NCI-H1930 (cell line): ENCODE measurements at places on chromosomes 4 and X.

GRCh38 chr4:53477636-53478035 lies 100.2 kb downstream of the FIP1L1 start:
- no peak for DNase-seq

DNA sequence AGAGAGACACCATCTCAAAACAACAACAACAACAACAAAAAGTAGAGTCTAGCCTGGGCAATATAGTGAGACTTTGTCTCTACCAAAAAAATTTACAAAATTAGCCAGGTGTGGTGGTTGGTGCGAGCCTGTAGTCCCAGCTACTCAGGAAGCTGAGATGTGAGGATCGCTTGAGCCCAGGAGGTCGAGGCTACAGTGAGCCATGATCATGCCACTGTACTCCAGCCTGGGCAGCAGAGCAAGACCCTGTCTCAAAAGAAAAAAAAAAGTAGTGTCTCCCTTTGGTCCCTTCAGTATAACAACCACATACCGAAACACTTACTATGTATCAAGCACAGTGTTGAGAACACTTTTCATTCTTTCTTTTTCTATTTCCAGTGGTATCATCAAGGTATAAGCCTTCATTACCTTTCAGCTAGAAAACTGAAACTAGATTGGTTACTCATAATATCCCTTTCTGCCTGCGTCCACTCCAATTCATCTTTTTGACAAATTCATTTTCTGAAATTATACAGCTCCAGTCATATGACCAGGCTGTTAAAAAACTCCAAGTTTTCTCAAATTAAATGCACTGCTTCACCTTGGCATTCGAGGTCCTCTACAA lies 54.1 kb downstream of the RPS6KA3 start:
- no peak for DNase-seq

DNA sequence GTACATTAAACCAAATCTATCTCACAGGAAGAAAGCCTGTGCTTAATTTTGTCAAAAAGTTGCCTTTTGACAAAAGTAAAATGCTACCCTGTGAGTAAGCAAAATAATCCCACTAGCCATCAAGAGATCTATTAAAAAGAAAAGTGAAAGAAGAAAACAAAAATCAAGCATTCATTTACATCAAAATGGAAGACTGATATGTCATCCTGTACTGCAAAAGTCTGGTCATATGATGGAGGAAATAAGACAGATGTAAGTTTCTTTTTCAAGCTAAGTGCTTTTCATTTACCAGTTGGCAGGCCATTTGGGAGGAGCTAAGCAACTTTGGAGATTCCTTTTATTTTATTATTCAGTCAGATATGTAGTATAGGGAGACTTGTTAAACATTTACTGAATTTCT lies 387.4 kb downstream of the SPOCK3 start:
- DNase-seq = no peak

DNA sequence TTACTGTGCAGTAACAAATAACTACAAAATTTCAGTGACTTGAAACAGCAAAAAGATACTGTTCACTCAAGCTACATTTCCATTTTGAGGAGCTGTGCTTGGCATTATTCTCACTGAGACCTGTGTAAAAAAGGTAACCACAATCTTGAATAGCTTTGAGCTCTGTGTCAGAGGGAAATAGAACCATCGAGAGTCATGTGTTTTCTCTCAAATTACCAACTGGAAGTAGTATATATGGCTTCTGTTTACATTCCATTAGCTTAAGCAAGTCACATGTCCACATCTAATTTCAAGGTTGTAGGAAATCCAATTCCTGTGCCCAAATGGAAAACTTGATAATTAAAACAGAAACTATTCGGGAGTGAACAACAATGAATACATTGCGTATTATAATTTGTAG lies 82.9 kb upstream of the BANK1 start:
- DNase-seq = no peak

GRCh38 chr4:4859799-4860599 lies 534 bp downstream of the MSX1 start:
- no peak for DNase-seq

DNA sequence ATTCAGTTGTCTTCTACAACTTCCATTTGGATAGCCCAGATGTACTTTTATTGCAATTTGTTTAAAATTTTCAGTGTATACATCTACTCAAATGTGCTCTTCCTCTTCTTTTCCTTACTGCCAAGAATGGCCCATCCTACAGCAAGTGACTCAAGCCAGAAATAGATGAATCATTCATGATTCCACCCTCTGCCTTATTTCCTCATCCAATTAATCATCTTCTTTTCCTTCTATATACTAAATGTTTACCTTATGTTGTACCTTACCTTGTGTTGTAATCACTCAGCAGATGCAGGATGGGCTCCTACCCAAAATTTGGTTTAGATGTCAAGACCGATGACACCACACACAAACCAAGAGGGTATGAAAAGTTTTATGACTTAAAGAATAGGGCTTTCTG lies 437.8 kb downstream of the GRXCR1 start:
- no peak for DNase-seq

- DNase-seq = no peak
Measured at GRCh38 chr4:88409789-88410188, 31.1 kb downstream of the HERC6 start.

DNA sequence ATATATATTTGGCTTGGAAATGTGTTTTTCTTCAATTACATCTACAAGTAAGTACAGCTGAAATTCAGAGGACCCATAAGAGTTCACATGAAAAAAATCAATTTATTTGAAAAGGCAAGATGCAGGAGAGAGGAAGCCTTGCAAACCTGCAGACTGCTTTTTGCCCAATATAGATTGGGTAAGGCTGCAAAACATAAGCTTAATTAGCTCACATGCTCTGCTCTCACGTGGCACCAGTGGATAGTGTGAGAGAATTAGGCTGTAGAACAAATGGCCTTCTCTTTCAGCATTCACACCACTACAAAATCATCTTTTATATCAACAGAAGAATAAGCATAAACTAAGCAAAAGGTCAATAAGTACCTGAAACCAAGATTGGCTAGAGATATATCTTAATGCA lies 26.1 kb downstream of the NUDT6 start:
- no peak for DNase-seq

GRCh38 chr4:54668014-54668611 lies 10.4 kb downstream of the KIT start:
- no peak for DNase-seq

- DNase-seq = no peak
Measured at GRCh38 chrX:97594646-97595224, 711.0 kb downstream of the RPA4 start.

DNA sequence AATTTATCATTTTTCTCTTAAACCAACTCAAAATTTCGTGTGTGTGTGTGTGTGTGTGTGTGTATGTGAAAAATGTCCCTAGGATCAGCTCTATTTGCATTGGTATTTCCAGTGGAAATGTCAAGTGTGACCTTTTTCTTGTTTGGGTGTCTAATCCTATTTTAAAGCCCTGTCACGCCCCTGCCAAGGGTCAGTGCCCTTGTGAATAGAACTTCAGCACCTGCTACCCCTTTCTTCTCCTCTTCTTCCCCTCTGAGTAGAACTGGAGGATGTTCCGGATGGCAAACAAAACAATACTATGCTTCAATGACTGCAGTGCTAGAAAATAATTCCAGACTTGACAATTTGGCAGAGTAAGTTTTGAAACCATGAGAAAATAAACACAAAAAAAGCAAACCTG lies 67.3 kb downstream of the SPRY1 start:
- DNase-seq = no peak

DNA sequence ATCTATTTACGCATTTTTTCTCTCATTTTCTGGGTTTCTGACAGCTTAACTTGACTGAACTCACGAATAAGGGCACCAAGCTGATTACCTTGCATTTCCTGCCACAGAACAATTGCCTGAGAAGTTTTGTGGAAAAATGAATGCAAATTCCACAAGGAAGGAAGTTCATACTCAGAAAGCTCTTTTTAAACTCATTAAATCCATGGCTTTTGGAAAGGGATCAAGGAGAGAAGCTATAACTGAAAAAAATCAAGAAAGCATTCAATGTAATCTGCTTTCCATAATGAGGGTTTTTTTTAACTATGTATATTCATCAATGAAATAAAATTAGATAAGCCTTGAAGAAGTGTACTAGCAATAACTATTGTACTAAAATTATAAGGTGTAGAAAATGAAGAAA lies 252.5 kb downstream of the GPM6A start:
- no peak for DNase-seq

GRCh38 chr4:10288830-10289537 lies 168.2 kb downstream of the ZNF518B start:
- no peak for DNase-seq

GRCh38 chrX:102835504-102836146 lies 101.4 kb upstream of the RAB40AL start:
- no peak for DNase-seq

GRCh38 chrX:30881797-30882196 lies 7.3 kb downstream of the TAB3 start:
- no peak for DNase-seq

DNA sequence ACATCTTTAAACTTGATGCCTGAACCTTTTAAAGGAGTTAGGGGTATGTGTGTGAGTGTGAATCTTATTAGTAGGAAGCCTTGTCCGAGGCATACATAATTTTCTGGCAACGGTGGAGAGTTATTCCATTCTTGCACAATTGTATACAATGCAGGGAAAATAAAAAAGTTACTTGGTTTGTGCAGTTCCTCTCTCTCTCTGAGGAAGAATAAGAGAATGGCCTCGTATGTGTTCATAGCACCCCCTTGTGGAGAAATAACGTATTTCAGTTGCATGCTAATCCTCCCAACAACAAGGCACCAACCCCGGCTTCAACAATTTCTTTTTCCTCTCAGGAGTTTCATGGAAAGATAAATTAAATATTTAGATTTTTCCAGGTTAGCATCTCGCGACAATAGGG lies 33.7 kb upstream of the FGF13 start:
- DNase-seq = peak; percentile 7

- DNase-seq = no peak
Measured at GRCh38 chrX:77065896-77066295, 381.3 kb upstream of the FGF16 start.

- no peak for DNase-seq
Measured at GRCh38 chr4:3098346-3098745, 23.9 kb downstream of the HTT start.

DNA sequence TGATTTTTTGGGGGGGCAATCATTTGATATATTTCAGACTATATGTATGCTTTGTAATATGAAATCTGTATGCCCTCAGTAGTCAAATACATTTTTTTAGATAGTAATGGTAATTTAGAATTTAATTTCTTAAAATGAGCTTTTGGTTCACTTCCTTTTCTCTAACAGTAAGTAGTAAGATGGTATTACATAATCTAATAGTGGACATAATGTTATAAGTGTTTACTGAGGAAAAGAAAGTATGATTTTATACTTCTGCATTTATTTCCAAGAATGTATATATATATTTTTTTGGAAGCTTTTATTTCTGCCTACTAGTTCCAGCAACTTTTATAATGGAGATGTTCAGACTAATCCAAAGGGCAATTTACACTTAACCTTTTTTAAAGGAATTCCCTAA lies 1450.7 kb upstream of the TENM3 start:
- no peak for DNase-seq

GRCh38 chr4:1864076-1865008 lies 6.9 kb upstream of the NSD2 start:
- no peak for DNase-seq

- no peak for DNase-seq
Measured at GRCh38 chr4:52628543-52628942, 30.6 kb downstream of the USP46 start.

GRCh38 chrX:123590842-123591486 lies 141.9 kb downstream of the THOC2 start:
- no peak for DNase-seq

DNA sequence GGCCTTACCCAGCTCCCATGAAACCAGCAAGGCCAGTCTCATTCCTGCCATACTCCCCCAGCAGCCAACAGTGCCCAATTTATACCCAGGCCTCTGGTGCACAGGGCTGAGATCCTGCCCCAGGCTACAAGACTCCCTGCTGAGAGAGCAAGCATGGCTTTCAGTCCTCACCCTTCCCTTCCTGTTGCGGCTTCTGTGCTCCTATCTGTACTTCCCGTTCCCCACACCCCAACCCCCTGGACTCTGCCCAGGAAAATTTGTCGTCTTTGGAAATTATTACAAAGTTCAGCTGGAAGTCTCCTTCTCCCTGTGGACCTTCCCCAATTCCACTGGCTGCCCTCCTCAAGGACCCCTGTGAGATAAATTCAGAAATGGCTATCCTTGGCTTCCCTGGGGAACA lies 84.1 kb upstream of the GK2 start:
- DNase-seq = no peak

DNA sequence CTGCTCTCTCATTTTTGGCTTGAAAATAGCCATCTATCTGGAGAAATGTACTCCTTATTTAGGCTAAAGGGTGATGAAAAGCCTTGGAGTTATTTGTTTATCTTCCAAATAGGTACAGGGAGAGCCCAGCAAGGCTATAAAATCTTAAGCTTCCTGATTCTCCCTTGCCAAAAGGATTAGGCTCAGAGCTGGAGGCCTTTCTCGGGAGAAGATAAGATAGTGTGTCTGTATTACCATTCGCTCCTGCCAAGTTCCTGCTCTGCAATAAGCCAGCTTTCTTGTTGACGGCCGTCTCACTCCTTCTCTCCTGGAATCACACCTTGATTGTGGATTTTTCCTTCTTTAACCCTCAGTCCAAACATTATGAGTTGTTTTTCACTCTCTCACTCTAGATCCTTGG lies 171.8 kb upstream of the TTC29 start:
- DNase-seq = no peak

- no peak for DNase-seq
Measured at GRCh38 chrX:14832586-14832985, 40.3 kb downstream of the FANCB start.

- peak; percentile 55 for DNase-seq
Measured at GRCh38 chrX:40098264-40099054, 701 bp upstream of the BCOR start.

DNA sequence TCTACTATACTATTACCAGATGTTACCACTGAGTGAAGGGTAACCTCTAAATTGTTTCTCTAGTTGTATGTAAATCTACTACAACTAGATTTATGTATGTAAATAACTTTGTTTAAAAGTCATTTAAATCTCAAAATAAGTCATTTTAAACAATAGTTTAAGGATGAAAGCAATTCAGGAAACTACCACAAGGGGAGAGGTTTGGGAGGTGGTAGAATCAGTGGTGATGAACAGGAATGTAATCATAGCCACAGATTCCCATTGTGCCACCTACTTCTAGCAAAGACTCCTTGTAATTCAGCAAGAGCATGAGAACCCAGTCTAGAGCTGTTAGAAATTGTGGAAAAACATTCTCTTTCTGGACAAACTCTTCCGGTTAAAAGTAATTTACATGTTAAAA lies 234.6 kb downstream of the SLC7A11 start:
- DNase-seq = no peak

DNA sequence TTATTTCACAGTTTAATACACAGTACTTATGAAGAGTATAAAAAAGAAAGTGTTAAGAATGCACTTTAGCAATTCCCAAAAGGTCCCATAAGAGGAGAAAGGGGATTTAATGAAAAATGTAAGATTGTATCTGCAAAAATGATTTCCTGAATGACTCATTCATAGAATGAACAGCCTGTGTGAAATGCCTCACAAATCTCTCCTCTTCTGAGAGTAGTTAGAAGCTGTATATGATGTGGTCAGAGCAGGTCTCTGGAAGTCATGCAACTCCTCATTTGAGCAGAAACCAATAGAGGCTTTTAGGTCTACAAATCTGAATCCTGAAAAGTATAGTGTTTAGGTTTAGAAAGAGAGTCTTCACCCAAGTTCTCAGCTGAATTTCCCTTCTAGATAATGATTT lies 381.3 kb upstream of the INTU start:
- DNase-seq = no peak
